Type B pancreatic cell (in vitro differentiated cells): ENCODE measurements at places on chromosomes 5 and 9. TPM values are rescaled to one million over a fixed set of nuclear protein-coding genes. Genes with fewer than 3 reads are reported as not detected.

DNA sequence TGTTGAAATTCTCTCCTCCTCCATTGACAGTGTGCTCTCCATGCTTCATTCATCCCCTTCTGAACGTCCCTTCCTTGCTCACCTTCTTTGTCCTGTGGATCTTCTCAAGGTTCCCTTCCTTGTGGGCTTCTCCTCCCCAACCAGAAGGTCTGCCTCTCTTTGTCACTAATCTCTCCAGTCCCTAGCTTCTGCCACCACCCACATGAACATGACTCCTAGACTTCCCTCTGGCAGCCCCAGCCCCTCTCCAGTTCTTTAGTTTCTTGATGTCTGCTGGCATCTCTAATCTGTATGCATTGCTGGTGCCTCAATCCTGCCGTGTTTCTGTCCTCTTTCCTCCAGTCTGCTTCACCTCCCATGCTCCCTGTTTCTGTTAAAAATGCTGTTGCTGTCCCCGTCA, 79.3 kb downstream of the ARHGAP26 start:
- peak overlapping the region; percentile 25 for H3K27ac ChIP-seq
- no peaks in the 10 kb centered on the region for H3K27me3 ChIP-seq
- H3K36me3 ChIP-seq: no peaks in the 10 kb centered on the region
- peaks cover 44% of the 10 kb centered on the region for H3K4me1 ChIP-seq
- no peak overlapping the region for H3K4me3 ChIP-seq
- no peak for DNase-seq

Gene CDH6
- total RNA-seq: 13.2 and 127 TPM in 2 replicates

Gene NIM1K
- 0.43 and 0.67 TPM in 2 replicates for total RNA-seq

- H3K27me3 ChIP-seq: peaks cover 10% of the 10 kb centered on the region
- no peak for DNase-seq
- no peak overlapping the region for H3K27ac ChIP-seq
- H3K36me3 ChIP-seq: no peaks in the 10 kb centered on the region
- no peak overlapping the region for H3K4me3 ChIP-seq
- no peaks in the 10 kb centered on the region for H3K4me1 ChIP-seq
These were observed 371.2 kb upstream of the RORB start for GRCh38 chr9:74125941-74126340.

Gene RAD50
- total RNA-seq: 41.3 and 50.1 TPM in 2 replicates
